Type B pancreatic cell (in vitro differentiated cells): ENCODE measurements at places on chromosomes 13 and 19.

- DNase-seq = peak; percentile 85
Observed at GRCh38 chr19:10654610-10655456, 687 bp downstream of the ILF3 start.

DNA sequence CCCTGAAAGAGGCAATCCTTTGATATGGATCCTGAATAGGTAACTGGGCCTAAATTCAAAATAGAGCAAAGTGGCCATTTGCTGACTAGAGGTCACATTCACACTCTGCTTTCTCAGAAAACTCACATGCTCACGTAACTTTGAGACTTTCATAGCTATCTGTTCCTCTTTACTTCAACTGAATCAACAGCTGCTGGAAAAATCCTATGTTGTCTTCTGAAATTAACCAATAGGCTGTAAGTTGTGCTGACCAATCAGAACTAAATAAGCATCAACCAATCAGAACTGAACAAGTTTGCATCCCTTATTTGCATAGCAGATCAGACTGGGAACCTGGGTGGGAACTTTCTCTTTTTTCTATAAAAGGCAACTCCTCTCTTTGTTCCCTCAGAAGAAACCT is 24.0 kb upstream of the TBC1D4 start:
- no peak for DNase-seq

DNA sequence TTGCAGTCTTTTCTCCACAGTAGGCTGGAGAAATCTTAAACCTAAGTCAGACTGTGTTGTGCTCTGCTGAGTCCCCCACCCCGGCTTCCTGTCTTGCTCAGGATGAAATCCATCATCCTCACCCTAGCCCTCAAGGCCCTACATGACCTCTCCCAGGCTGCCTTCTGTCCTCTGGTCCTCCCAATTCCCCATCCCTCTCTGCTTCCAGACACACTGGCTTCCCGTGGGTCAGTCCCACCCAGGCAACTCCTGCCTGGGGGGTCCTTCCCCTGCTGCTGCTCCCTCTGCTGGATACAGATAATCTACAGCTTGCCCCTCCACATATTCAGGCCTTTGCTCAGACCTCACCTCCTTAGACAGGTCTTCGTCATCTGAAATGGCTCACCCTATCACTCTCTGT is 18.4 kb upstream of the CBY2 start:
- DNase-seq = no peak

DNA sequence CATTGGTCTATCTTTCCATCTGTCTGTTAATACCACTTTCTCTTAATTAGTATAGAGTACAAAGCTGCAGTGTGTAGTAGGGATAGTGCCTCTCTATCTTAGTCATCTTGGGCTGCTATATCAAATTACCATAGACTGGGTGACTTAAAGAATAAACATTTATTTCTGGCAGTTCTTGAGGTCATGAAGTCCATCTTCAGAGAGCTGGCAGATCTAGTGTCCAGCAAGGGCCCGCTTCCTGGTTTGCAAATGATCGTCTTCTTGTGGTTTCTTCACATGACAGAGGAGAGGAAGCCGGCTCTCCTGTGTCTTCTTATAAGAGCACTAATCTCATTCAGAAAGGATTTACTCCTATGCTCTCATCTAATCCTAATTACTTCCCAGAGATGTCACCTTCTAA is 6.1 kb downstream of the ZNF700 start:
- no peak for DNase-seq

- DNase-seq = no peak
Observed at GRCh38 chr19:11091703-11092153, 2.5 kb downstream of the LDLR start.

DNA sequence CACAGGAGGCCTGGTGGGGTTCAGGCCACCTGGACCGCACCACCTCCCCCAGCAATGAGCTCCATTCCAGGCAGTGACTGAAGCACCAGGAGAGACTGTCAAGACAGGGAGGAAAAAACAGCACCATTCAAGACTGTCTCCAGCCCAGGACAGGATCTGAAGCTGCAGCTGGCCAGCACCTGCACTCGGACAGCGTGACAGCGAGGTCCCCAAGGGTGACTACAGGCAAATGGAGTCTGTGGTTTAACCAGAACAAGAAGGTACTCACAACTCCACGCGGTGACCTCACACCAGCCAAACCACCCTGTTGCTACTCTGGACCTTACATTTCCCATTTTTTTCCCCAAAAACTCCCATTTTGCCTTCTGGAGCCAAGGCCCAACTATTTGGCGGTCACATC is 9.8 kb downstream of the MED26 start:
- DNase-seq = no peak

GRCh38 chr19:18751571-18751970 is 39.5 kb downstream of the COMP start:
- no peak for DNase-seq

DNA sequence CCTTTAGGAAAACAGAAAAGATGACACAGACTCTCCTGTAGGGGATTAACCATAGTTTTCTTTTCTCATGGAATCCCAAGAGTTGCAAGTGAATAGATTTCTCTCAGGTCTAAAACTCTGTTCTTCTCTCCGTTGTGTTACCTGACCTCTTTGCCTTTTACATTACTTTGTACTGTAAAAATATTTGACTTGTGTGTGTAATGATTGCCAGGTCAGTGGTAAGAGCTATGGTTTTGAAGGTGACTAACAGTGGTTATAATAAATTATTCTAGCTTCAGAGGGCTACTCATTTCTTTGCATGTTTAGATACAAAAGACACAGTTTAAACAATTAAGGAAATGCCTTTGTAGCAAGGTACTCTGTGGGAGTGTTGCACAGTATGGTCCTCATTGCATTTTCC is 23.0 kb upstream of the PSG2 start:
- DNase-seq = no peak

DNA sequence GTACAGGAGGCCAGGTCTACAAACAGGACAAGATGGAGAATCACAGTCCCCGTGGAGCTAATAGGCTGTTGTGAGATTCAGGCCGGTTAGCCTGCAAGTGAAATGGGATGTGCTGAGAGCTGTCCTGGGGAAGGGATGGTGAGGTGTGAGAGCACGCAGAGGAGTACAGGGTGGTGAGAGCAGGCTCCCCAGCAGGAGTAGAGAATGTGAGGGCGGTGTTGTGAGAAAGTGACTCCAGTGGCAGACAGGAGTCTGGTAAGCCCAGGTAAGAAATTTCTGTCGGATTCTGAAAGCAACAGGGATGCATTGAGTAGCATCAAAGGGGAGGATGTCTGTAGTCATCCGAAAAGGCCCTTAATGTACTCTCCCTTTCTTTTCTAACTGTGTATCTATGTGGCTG is 50.7 kb upstream of the GPR183 start:
- no peak for DNase-seq

GRCh38 chr19:45245334-45245787 is at the start of gene EXOC3L2:
EXOC3L2 (minus strand) TSS chr19:45245407; CDS start chr19:45239045, 6,362 bp downstream.
- DNase-seq = no peak

DNA sequence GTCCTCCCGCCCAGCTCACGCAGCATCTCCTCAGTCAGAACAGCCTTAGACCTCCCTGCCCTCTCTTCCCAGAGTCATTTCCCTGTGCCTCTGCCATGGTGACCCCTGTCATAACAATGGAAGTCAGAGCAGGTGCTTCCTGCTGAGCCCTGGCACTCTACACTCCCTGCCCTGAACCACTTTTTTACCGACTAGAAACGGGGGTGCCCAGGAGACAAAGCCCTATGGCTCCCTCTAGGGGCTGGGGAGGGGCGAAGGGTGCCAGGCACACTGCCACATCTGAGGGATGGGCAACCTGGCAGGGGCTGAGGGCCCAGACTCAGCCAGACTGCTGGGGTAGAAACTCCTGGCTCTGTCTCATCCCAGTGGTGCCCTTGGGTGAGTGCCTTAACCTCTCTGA is 16.4 kb downstream of the ZNF574 start:
- no peak for DNase-seq

DNA sequence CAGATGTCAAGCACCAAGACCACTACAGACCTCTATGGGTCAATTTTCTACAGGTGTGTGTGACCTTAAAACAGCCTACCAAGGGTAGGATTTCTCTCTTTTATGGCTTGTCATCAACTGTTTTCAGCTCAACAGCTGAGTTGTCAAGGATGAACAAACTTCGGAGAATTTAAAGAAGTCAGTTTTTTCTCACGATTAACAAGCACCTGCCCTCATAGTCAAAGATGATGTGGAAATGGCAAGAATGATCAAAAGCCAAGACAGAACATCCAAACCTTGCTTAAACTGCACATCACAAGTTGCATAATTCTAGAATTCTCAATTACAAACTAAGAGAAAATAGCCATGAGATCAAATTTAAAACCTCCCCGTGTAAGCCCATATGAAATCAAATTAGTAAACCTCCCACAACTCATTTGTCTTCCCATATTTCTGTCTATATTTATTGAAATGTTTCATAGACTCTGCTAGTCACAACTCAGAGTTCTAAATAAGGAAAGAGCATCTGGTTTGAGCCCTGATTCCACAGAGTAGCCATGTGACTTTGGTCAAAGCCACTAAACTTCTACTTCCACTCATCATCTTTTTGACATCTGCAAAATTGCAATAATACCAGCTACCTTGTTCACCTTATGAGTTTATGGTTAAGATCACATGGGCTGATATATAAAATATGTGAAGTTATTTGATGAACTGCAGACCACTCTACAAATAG is 521.5 kb upstream of the HTR2A start:
- DNase-seq = no peak

- DNase-seq = no peak
Observed at GRCh38 chr19:13507053-13507611, 853 bp upstream of the CACNA1A start.

DNA sequence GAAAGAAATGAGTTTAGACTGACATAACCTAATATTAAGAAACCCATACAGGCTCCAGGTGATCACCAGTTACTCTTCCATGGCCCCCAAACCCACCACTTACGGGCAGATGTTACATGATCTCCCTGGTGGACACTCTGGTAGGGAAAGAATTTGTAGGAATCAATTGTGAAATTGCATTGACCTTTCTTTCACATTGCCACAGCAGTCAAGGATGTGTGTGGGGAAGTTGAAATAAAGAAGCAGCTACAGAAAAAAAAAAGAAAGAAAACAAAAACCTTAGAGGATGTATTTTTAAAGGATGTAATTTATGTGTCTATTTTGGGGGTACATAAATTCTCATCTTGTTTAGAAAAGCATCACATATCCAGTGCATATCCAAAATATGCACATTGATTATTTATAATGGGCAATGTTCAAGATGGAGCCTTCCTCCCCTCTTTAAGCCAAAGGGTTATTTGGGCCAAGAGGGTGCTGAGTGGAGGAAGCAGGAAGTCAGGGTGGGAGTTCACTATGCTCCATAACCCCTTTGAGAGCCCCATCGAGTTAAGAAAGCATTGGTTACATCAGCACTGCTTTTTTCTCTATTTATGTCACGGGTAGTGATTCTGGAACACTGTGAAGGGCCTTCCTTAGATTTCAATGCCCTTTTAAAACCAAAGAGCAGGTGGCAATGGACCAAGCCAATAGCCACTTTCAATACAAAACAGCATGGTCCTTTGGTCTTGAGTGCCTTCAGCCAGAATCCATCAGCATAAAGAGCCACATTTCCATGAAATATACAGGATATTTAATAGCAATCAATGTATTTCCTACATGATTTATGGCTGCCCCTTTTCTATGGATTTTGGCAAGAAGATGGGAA is 169.6 kb downstream of the LACC1 start:
- no peak for DNase-seq

DNA sequence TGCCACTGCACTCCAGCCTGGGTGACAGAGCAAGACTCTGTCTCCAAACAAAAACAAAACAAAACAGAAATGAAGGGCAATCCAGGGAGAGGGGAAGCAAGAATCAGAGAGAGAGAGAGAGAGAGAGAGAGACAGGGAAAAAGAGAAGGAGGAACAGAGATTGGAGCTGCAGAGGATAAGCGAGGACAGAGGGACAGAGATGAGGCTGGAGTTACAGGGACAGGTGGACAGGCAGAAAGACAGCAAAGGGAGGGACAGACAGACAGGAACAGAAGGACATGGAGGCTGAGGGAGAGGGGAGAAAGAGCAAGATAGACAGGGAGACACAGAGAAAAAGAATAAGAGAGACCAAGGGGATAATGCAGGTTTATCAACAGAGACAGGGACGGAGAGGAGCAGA is 1.3 kb upstream of the CRX start:
- DNase-seq = no peak

DNA sequence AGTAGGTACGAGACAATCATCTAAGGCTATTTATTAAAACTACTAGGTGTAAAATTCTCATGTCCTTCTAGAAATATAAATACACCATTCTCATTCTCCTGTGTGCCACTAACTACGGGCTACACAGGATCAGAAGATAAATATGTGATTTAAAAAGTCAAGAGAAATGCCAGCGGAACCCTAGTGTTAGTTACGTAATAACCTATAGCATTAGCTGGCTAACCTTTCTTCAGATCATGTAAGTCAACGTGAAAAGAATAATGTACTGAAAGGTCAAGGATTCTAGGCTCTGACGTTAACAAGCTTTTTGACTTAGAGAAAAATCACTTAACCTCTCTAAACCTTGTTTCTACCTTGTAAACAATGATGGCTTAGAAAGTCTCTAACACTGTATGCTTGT is 121.8 kb downstream of the RGCC start:
- no peak for DNase-seq

GRCh38 chr13:31250435-31250834 is 50.7 kb downstream of the B3GLCT start:
- DNase-seq = no peak

GRCh38 chr13:20171364-20171763 is 10.5 kb upstream of the GJA3 start:
- DNase-seq = no peak
